ENCODE measurements at places on chromosomes 3 and 15. TPM values are rescaled to one million over a fixed set of nuclear protein-coding genes. Genes with fewer than 3 reads are reported as not detected.

Gene RPL39L
- total RNA-seq, result 11.0 TPM

Gene SCAMP2
- 90.6 TPM for total RNA-seq

Gene A4GNT
- not detected for total RNA-seq

DNA sequence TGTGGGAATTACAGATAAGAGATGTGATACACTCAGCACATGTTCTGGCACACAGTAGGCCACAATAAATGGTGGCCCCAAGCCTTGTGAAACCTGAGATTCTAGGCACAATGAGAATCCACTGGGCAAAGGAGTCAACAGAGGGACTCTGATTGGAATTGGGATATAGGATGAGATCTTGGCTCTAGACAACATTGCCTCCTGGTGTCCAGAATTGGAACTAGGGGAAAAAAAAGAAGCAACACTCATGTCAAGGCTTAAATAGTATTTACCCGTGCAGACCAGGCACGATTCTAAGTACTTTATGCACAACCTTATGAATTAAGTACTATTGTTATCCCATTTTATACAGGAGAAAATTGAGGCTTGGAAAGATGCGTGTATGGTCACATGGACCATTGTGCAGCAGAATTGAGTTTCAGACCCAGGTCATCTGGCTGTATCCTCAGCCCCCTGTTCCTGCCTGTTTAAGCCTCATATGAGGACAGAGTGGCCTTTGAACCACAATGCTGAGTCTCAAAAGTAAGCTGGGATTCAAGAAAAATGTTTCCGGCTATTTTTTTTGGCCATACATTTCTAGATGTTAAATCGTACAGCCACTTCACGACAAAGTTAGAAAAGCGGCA, 124.8 kb downstream of the SV2B start:
- no peak overlapping the region for H3K27ac ChIP-seq
- H3K4me1 ChIP-seq, result no peaks in the 10 kb centered on the region
- H3K36me3 ChIP-seq, result no peaks in the 10 kb centered on the region
- H3K27me3 ChIP-seq, result peaks cover 5% of the 10 kb centered on the region
- H3K4me3 ChIP-seq, result no peak overlapping the region
- DNase-seq, result no peak

GRCh38 chr3:9864200-9864927, 15.7 kb downstream of the CIDEC start:
- H3K27me3 ChIP-seq, result peaks cover 11% of the 10 kb centered on the region
- H3K36me3 ChIP-seq, result no peaks in the 10 kb centered on the region
- no peak overlapping the region for H3K27ac ChIP-seq
- no peak overlapping the region for H3K4me3 ChIP-seq
- DNase-seq, result no peak
- H3K4me1 ChIP-seq, result no peaks in the 10 kb centered on the region

DNA sequence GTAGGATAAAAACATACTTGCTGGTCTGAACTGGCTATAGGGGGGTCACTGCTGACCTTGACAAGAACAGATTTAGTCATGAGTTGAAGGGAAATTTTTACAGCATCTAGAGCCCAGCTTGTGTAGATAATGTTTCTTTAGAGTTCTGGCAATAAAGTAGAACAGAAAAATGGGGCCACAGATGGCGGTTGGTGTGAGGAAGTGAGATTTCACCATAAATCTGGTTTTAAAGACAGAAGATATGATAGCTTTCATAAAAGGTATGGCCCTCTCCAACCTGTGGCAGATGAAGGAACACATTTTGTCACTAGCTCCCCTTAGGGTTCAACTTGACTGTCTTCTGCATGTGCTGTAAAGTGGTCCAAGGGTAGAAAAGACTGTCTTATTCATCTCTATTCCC, 24.3 kb upstream of the IMPDH2 start:
- no peaks in the 10 kb centered on the region for H3K4me1 ChIP-seq
- H3K36me3 ChIP-seq, result peaks cover 67% of the 10 kb centered on the region
- H3K27me3 ChIP-seq, result no peaks in the 10 kb centered on the region
- no peak overlapping the region for H3K4me3 ChIP-seq
- no peak overlapping the region for H3K27ac ChIP-seq
- DNase-seq, result no peak

Gene AADAC
- not detected for total RNA-seq

DNA sequence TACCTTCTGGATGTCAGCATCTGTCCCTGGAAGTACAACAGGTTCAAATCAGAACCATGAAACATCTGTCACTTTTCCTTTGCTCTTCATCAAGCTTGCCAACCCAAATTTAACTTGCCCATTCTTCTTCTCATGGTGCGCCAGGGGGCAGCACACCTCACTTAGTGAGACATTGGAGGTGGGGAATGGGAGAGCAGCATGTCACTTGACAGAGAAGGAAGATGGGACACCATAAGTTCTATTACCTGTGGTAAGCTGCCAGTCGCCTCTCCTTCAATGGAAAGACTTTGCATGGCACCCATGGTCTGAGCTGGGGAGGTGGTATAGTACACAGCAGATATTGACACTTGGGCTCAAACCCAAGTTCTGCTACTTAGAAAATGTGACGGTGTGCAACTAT, 2.9 kb downstream of the SCN5A start:
- H3K36me3 ChIP-seq, result no peaks in the 10 kb centered on the region
- peaks cover 1% of the 10 kb centered on the region for H3K4me1 ChIP-seq
- peaks cover 2% of the 10 kb centered on the region for H3K27me3 ChIP-seq
- no peak overlapping the region for H3K27ac ChIP-seq
- no peak overlapping the region for H3K4me3 ChIP-seq

GRCh38 chr3:64943866-64944265, 256.1 kb upstream of the ADAMTS9 start:
- H3K4me3 ChIP-seq, result no peak overlapping the region
- no peak for DNase-seq
- no peaks in the 10 kb centered on the region for H3K36me3 ChIP-seq
- no peak overlapping the region for H3K27ac ChIP-seq

Gene PTX3
- not detected for total RNA-seq

DNA sequence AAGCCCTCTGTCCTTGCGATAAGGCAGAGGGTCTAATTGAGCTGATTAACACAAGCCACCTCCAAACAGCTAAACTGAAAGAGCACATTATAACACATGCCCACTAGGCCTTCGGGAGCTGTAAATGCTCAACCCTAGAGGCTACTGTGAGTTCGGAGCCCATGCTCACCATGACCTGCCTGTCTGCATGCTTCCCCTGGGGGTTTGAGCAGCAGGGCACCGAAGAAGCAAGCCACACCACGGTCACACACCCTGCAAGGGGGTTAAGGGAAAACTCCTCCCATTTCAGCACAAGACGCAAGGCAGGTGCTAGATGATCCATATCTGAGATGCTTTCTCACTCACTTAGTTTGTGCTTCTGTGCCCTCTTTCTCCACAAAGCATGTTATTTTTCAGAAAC, 435.9 kb upstream of the CADM2 start:
- no peaks in the 10 kb centered on the region for H3K4me1 ChIP-seq
- no peak for DNase-seq
- H3K27ac ChIP-seq, result no peak overlapping the region
- H3K36me3 ChIP-seq, result no peaks in the 10 kb centered on the region
- H3K4me3 ChIP-seq, result no peak overlapping the region

DNA sequence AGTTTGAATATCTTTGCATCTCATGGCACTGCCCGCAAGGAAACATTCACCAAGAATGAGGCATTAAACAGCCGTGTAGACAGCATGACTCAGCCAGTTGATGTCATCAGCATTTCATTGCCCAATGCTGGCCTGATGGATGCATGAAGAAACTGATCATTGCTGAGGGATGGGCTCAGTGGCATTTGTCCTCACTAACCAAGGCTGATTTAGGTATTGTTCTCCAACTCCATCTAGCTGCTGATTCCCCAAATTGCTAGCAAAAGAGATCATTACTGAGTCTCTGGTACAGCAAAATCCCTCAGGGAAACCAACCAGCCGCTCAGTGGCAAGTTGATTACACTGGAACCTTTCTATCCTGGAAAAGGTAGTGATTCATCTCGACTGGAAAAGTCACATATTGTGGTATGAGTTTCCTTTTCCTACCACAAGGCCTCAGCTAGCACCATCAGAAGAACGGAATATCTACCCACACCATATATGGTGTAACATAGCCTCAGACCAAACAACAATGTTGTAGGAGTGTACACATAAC, 186.5 kb upstream of the GAP43 start:
- H3K36me3 ChIP-seq, result no peaks in the 10 kb centered on the region
- H3K4me1 ChIP-seq, result no peaks in the 10 kb centered on the region
- H3K27ac ChIP-seq, result no peak overlapping the region
- no peak for DNase-seq
- no peak overlapping the region for H3K4me3 ChIP-seq
- H3K27me3 ChIP-seq, result no peaks in the 10 kb centered on the region

Gene STAB1
- total RNA-seq, result 0.07 TPM

DNA sequence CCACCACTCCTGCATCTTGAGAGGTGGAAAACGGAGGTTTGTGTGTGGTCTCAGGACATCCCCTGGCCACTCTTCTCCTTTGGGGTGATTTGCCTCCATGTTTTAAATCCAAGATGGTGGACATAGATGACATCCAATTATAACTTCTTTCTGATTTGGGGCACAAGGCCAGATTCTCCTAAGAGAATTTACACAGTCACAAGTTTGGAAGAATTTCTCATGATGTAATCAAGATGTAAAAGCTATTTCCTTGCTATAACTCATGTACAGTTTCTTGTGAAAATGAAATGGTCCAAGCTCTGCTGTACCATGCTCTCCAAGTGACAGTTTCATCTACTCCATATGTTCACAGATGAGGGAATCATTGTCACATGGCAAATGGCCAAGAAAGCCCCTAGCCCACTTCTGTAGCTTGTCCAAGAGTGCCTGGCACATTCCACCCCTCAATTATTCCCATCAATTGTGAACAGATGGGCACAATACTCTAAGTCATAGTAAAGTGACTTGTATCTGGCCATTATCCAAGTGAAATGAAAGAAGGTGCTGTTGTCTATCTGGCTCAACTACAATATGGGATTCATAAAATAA, 134.6 kb upstream of the ROPN1 start:
- no peaks in the 10 kb centered on the region for H3K4me1 ChIP-seq
- peaks cover 7% of the 10 kb centered on the region for H3K27me3 ChIP-seq
- DNase-seq, result no peak
- H3K36me3 ChIP-seq, result no peaks in the 10 kb centered on the region
- H3K27ac ChIP-seq, result no peak overlapping the region
- no peak overlapping the region for H3K4me3 ChIP-seq

GRCh38 chr3:23474580-23475357, 271.6 kb downstream of the UBE2E2 start:
- H3K4me1 ChIP-seq, result peaks cover 8% of the 10 kb centered on the region
- no peak for DNase-seq
- no peak overlapping the region for H3K4me3 ChIP-seq
- H3K27me3 ChIP-seq, result no peaks in the 10 kb centered on the region

- DNase-seq, result no peak
- no peak overlapping the region for H3K27ac ChIP-seq
- peaks cover 4% of the 10 kb centered on the region for H3K36me3 ChIP-seq
- H3K4me1 ChIP-seq, result peaks cover 24% of the 10 kb centered on the region
- no peaks in the 10 kb centered on the region for H3K27me3 ChIP-seq
These were observed 130.6 kb downstream of the TCF12 start for GRCh38 chr15:57048930-57049549.

DNA sequence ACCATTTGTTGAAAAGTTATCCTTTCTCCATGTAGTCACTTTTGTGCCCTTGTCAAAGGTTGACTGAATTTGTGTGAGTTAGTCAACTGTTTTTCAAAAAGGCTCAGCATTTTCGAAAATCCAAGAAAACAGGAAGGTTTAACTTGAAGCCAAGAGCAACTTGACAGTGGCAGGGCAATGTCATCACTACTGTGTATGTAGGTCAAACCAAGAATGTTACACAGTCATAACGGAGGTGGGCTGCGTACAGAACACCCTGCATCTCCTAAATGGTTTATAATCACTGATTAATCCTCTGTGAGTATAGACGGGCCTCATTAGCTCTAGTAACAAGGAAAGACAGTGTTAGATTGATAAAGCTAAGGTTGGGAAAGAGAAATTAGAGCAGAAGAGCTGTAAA, 1064.9 kb downstream of the FHIT start:
- H3K27me3 ChIP-seq, result no peaks in the 10 kb centered on the region
- no peak overlapping the region for H3K4me3 ChIP-seq
- peaks cover 47% of the 10 kb centered on the region for H3K4me1 ChIP-seq

DNA sequence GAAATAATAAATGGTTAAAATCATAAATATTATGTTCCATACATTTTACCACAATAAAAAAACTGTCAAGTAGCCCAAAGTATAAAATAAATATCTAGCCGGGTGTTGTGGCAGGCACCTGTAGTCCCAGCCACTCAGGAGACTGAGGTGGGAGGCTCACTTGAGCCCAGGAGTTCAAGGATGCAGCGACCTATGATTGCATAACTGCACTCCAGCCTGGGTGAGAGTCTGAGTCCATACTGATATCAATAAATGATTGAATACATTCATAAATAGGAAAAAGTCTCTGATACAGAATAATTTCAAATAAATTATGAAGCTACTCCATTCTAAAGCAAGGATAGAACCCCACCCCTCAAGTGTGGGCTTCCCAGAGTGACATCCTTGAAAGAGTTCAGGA, 68.5 kb upstream of the GATA2 start:
- peaks cover 32% of the 10 kb centered on the region for H3K27me3 ChIP-seq
- peaks cover 2% of the 10 kb centered on the region for H3K4me1 ChIP-seq
- H3K36me3 ChIP-seq, result no peaks in the 10 kb centered on the region
- no peak overlapping the region for H3K27ac ChIP-seq
- H3K4me3 ChIP-seq, result no peak overlapping the region

Measured in activated T-helper 2 cell treated with anti-CD3 and anti-CD28 coated beads, Interferon-gamma antibody, Interleukin-2, Interleukin-4, amounts not matched to agents 10 μg/mL and 5 μg/mL and 100 μg/mL, durations not matched to agents 14 hours and 24 hours and 36 hours (primary cell).